Left renal cortex interstitium (tissue), 4 donors: ENCODE measurements at places on chromosomes 5 and 9.

GRCh38 chr9:96782235-96782634 lies 4.3 kb upstream of the ZNF510 start:
- no peak for DNase-seq

DNA sequence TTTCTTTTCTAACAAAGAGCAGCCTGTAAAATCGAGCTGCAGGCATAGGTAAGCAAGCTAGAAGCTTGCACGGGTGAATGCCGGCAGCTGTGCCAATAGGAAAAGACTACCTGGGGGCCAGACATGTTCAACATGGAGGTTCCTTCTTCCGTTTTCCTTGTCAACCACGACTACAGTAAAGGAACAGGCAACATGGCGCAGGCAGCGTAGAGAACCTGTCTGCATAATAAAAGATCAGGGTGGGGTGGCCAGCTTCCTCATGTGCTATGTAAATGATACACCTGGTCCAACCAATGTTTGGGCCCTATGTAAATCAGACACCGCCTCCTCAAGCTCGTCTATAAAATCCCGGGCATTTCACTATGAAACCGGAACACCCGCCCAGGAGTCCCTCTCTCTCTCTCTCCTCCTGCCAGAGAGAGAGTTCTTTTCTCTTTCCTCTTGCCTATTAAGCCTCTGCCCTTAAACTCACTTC lies 103.8 kb upstream of the LIFR start:
- no peak for DNase-seq

DNA sequence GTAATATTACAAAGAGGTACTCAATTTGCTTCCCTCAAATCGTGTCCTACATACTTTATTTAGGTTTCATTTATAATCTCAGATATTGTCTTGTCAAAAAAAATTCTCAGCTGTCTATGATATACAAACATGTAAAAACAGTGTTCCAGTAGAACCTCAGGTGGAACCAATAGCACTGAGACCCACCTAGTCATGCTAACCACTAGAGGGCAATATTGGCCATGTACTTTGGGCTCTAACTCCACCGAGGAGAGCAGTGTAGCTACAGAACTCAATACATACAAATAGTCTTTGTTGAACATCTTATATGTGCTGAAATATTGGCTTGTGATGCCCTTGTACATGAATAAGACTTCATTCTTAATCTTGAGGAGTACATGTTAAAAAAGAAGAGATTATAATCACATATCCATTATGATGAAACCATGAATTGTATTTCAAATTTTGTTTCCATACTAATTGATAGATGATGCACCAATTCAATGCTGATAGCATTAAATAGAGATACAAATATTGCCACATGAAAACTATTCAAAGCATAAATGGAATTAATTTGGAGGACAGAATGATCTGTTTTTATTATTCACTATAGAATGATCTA lies 71.2 kb upstream of the CNTLN start:
- no peak for DNase-seq

DNA sequence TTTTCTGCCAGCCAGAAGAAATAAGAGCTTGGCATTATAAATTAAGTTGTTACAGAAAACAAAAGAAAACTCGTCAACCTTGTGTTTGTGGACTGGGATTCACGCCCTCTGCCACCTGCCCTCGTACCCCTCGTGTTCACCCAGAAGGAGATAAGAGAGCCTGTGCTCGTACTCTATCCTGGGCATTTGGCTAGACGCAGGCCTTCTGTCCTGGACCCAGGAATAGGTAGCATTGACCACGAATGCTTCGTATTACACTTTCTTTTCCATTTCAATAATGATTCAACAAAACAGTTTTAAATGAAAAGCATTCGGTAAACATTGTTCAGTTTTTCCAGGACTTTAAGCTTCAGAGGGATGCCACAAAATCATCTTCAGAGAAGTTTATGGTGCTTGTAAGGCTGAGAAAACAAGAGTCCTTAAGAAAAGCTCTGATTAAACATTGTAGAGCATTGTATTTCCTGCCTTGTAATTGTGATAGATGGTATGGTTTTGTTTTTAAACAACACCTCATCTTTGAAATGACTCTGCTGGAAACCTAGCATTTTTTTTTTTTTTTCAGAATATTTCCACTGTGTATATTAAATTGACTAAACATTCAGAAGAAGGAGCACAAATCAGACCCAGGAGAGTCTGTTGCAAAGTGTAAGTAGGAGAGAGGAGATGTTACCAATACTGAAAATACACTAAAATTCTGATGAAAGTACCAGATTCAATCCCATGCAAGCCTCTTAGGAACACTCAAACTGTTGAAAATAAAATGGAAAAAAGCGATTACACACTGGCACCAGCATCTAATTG lies 27.6 kb downstream of the MTX3 start:
- DNase-seq = no peak

DNA sequence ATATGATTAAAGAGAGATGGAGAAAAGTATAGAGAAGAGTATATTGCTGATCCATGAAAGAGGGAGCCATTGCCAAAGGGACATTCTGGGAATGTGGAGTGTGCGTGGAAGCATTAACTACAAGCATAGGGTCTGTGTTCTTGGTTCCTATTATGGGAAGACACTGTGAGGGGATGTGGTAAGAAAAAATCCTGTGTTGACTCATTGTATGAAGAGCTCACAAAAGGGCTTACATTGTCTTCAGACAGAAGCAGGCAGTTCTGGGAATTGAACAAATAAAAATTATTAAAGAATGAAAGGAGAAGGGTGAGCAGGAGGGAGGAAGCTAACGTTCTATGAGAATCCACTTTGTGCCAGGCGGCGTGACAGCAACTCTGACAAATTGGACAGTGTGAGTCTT lies 250.4 kb upstream of the CHD1 start:
- DNase-seq = no peak

- DNase-seq = peak; percentile 21
These were observed 369.7 kb downstream of the CDK5RAP2 start for GRCh38 chr9:120210274-120210673.

GRCh38 chr5:135492319-135492626 lies 40.1 kb upstream of the TIFAB start:
- no peak for DNase-seq

DNA sequence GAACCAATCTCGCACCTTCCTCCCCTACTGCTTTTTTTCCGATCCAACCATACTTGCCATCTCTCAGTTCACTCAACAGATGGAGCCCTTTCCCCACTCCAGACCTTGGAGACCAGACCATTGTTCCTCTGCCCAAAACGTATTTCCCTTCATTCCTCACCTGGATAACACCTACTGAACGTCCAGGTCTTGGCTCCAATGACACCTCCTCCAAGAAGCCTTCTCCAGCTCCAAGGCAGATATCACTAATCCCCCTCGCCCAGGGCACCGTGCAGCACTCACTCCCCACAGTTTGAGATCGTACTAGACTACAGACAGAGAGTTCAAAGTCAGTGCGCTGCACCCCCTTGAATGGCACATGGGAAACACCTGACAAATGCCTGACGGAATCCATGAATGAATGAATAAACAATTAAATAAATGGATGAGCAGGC lies 47.1 kb upstream of the AKNA start:
- peak; percentile 11 for DNase-seq

DNA sequence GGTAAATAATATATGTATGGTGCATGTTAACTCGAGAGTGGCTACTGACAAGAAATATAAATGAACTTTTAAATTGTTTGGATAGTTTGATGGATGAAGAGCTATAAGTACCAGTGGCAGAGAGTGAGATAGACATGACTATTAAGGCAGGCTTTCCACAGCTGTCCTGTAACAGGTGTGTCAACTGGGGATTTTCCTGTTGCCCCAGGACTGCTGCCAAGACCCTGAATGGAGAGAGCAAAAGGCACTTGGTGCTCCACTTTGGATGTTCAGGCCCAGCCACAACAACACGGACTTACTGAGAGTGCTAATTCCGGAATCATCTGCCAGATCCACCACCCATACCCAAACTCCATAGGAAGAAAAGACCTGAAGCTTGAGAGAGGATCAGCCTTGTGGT lies 215.1 kb downstream of the SEC61B start:
- no peak for DNase-seq

DNA sequence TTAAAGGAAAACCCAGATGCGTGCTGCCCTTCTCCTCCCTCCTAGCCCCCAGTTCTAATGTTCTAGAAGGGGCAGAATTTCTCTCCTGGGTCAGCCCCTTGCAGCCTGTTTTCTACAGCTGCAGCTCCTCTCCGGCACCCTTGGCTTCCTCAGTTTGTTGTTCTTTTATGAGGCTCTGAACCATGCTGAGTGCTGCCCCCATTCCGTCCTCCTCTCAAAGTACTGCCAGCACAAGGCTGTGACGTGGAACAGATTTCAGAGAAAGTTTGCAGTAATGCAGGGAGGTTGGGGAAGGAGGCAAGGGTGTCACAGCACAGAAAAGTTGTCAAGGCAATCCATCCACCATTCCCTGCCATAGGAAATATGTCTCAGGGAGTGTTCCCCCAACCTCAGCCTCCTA lies 63.3 kb downstream of the RGS3 start:
- DNase-seq = no peak

DNA sequence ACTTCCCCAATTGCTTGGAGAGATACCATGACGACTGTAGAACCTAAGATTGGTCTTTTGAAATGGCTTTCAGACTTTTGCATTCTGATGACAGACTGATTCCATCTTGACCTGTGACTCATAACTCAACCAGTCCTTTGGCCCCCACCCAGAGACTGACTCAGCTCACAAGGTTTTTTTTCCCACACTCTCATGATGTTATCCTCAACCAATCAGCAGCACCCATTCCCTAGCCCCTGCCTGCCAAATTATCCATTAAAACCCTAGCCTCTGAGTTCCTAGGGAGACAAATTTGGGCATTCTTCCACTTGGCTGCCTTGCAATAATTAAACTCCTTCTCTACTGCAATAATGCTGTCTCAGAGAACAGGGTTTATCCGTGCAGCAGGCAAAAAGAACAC lies 1263.3 kb upstream of the CDH9 start:
- no peak for DNase-seq

DNA sequence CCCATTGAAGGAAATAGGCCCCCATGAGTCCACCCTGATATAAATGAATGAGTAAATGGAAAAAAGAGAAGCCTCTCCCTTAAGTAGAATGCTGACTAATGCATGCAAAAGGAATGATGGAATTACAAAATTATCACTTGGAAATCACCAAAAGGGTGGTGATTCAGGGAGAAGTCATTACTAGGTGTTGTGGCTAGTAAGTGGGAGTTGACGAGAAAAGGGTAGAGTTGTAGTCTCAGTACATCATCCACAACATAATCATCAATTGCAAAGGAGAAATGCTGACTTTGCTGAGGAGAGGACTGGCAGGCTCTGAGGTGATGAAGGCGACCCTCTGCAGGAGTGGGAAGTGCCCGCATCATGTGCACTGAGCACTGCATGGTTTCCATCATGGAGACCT lies 201.5 kb upstream of the S1PR3 start:
- no peak for DNase-seq

GRCh38 chr9:92308893-92309292 lies 15.4 kb upstream of the IARS1 start:
- no peak for DNase-seq

DNA sequence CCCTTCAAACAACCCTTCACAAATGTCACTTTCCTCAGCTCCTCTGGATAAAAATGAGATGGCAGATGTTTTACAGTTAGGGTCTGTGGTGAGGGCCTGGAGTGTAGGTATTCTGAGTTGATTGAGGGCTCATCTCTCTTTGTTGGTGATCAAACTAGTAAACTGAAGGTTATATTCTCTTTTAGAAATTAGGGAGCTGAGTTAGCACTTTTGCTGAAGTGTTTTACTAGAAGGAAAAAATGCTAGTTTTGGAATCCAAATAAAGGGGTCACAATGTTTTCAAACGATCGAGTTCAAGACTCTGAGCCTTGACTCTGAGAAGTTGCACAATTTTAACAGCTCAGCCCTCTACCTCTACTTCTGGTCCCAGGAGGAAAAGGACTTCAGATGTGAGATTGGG lies 23.4 kb downstream of the RHOBTB3 start:
- no peak for DNase-seq
